ENCODE measurements at places on chromosomes 5 and 9.

GRCh38 chr9:75775166-75775565, 115.3 kb upstream of the PCSK5 start:
- H3K27me3 ChIP-seq: no peaks in the 10 kb centered on the region
- H3K4me3 ChIP-seq: no peak overlapping the region

GRCh38 chr5:763998-764781, 20.3 kb downstream of the ZDHHC11B start:
- DNase-seq: no peak
- peaks cover 8% of the 10 kb centered on the region for H3K36me3 ChIP-seq
- no peaks in the 10 kb centered on the region for H3K27me3 ChIP-seq
- no peak overlapping the region for H3K27ac ChIP-seq
- no peaks in the 10 kb centered on the region for H3K4me1 ChIP-seq

GRCh38 chr5:159880676-159881075, 35.6 kb upstream of the ADRA1B start:
- H3K27me3 ChIP-seq: no peaks in the 10 kb centered on the region
- DNase-seq: no peak
- H3K4me3 ChIP-seq: no peak overlapping the region

GRCh38 chr5:139205586-139205985, 7.4 kb upstream of the SIL1 start:
- no peak overlapping the region for H3K4me3 ChIP-seq
- no peaks in the 10 kb centered on the region for H3K36me3 ChIP-seq
- no peaks in the 10 kb centered on the region for H3K27me3 ChIP-seq
- no peak for DNase-seq
- H3K27ac ChIP-seq: no peak overlapping the region

DNA sequence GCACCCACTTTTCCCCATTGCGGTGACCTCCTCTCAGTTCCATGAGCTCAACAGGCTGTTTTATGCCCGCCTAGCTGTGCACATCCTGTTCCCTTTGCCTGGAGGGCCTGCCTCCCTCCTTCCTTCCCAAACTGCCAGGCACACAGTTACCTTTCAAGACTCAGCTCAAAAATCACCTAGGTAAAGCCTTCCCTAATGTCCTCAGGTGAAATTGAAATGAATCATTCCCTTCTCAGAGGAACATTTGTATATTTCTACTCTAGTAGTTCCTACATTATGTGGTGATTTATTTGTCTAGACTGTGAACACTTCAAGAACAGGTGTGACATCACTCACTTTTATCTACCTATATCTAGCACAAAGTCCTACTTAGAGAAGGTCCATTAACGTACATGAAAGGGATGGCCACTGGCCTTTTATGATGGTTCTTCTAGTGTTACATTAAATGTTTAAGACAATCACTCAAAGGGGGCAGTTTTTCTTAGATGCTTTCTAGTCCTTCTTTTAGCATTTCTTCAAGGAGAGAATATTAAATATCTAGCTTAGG, 103.5 kb upstream of the EQTN start:
- no peaks in the 10 kb centered on the region for H3K4me1 ChIP-seq
- no peaks in the 10 kb centered on the region for H3K36me3 ChIP-seq
- no peaks in the 10 kb centered on the region for H3K27me3 ChIP-seq

DNA sequence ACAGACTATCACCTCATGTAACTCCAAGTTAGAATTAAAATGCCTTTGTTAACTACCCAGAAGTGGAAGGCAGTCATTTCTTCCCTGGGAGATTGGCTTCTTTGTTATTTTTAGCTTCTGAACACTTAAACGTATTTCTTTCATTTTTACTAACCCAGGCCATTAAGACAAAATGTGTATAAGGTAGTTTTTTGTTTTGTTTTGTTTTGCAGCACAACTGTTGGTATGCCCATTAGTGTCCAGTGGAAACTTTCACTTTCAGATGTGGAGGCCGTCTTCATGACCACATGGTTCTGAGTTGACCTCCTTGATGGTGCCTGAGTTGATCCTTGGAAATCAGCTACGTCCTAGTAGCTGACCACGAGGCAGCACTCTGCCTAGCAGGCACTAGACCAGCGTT, 264.6 kb upstream of the ZNF608 start:
- no peak overlapping the region for H3K27ac ChIP-seq
- no peaks in the 10 kb centered on the region for H3K36me3 ChIP-seq
- H3K4me3 ChIP-seq: no peak overlapping the region
- no peaks in the 10 kb centered on the region for H3K4me1 ChIP-seq

Data from ascending aorta (tissue), 2 donors.